Stimulated activated CD8-positive, alpha-beta memory T cell treated with anti-CD3 and anti-CD28 coated beads, Interleukin-15, amount 100 ng/mL, for 1 hour (primary cell): ENCODE measurements at places on chromosomes 11 and 22.

- DNase-seq = no peak
Measured at GRCh38 chr11:112127056-112127455, 36.8 kb downstream of the IL18 start.

DNA sequence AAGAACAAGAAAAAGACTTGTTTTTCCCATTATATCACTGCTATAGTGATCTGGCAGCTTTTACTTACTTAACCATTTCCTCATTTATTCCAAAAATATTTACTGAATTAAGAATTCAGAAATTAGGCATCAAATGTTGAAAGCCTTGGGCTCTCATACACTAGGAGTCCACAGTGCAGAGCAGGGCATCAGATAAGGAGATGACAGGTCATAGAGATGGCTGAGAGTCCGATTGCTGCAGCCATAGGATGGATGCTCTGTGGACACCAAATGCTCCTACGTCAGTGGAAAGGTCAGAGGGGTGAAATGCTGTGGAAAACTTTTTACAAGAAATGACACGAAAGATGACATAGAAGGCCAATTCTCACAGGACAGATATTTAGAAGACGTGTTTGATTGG lies 771.1 kb downstream of the LRRC4C start:
- no peak for DNase-seq

DNA sequence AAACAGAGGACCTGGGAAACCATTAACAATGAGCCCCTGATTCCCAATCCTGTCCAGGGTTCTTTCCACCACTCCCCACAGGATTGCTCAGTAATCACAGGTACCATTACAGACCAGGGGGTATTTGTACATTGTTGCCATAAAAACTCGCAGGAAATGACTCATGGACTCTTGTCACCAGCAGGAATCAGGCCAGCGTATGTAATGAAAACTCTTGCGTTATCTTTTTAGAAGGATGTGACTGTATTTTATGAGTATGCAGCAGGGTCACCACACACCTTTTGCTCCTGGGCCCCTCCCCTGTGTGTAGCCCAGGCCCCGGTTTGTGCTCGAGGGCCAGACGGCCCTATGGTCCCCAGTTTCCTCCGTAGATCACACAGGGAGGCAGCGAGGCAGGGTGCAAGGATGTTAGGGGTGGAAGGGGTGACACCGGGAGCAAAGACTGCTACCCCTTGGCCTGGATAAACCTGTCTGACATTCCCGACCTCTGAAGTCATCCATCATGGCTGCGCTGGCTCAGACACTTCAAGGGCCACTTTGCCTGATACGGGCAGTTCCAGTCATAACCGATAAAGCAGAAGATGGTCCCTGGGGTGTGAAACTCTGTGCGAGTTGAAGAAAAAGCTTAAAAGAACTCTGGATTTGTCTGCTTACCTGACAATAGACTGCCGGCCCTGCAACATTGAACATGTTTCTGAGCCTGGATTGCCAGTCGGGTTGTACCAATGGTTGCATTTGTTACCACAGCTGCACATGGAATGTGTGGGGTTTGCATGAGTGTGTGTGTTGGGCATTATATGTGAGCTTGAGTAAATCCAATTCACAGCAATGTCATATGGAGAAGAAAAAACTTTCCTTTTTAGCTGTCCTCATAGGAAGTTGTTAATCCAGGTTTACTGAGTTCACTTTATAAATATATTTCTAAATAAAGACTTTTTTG lies 56.9 kb downstream of the MICAL2 start:
- no peak for DNase-seq

- DNase-seq = no peak
Measured at GRCh38 chr11:12684816-12685215, 10.6 kb downstream of the TEAD1 start.

DNA sequence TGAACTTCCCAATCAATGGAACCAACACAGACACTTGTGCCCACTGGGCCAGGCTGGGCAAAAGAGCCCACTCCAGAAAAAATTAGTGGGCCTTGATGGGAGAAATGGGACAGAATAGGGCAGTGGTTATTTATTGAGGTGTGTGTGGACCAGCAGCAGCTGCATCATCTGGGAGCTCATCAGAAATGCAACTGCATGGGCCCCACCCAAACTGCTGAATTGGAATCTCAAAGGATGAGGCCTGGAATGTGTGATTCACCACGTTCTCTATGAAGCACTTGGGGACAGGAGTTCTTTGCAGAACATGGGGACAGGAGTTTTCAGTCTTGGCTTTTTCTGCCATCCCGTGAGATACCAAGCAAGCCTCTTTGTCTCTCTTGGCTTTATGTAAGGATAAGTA lies 255.6 kb upstream of the PLET1 start:
- no peak for DNase-seq

- no peak for DNase-seq
Measured at GRCh38 chr11:134509381-134510232, 97.6 kb upstream of the B3GAT1 start.

- no peak for DNase-seq
Measured at GRCh38 chr11:62269654-62270278, at the start of gene SCGB2A2. SCGB2A2 (plus strand) TSS chr11:62270158; CDS start chr11:62270217, 59 bp downstream.

GRCh38 chr11:71432761-71433647 lies 15.2 kb downstream of the DHCR7 start:
- DNase-seq = no peak
